ENCODE measurements at places on chromosomes 5 and 9.

DNA sequence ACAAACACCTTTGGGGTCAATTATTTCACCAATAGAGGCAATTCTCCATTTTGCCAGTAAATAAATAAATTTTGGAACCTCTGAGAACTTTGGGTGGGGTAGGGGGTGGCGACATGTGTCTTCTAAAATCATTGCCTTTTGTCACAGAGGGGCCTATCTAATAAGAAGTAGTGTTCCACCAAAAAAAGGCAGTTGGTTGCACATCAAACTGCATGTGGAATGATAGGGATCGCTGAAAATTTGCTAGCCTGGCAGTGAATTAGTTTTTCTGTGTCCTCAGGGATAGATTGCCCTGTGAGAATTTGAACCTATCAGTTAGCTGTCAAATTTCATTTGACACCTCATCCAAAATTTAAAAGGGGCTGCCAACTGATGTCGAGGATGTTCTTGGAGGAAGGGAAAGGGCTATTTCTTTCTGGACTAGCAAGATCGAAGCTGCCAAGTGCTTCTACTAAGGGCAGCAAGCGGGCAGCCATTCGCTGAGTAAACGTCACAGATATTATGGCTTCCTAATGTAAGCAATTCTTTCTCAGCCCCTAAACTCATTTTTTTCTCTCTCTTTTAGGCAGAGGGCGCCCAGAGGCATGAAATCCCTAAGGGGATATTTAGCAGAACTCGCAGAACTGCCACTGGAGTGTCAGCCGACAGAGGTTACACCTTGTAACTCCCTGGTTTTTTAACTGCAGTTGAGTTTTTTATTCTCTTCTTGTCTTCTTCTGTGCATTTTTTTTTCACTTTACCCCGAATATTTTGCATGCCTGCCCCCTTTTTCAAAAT, 2208.1 kb upstream of the WWC1 start:
- no peak for DNase-seq

DNA sequence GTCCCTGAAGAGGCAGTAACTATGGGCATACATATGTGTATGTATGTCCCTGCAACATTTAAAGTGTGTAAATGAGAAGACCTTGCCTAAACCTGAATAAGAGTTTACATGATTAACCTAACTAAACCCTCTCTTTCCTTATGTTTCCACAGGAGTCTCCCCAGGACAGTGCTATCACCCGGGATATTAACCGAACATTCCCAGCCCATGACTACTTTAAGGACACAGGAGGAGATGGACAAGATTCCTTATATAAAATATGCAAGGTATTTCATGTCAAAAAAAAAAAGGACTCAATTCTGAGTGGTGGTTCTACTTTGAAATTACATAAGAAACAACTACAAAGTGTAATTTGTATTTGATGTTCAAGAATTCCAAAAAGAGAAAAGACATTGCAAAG, 31.7 kb downstream of the GPR21 start:
- DNase-seq, result no peak

- DNase-seq, result no peak
Measured at GRCh38 chr5:24621792-24622191, 23.0 kb downstream of the CDH10 start.

DNA sequence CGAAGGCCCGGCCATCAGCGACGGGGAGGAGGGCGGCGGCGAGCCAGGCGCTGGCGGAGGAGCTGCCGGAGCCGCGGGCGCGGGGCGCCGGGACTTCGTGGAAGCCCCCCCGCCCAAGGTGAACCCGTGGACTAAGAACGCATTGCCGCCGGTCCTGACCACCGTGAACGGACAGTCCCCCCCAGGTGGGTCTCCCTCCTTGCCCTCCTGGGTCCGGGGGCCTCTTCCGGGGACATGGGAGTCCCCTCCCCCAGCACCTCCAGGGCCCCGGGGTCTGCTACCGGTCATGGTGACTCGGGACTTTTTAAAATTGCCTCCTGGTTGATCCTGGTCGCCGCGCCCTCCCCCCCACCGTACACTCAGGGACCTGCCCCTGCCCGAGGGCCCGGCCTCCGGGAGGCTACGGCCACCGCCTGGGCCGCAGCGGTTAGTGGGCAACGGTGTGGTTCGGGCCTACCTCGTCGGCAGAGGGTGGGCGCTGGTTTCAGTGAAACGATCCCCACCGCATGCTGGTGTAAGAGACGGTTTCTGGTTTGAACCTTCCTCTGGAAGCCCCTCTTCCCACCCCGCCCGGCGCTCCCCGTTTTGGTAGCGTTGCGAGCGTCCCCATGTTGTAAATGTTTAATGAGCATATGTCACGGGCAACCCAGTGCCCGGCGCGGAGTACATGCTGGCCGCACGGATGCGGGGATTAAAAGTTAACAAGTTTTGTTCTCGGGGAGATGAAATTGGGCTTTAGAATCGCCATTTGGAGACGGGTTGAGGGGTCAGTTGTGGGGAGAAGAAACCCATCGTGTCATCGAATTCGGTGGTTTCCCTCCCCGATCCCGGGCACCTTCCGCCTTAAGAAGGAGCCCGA, 1.1 kb downstream of the LARP1 start:
- DNase-seq, result no peak

GRCh38 chr5:31492869-31493268, 39.0 kb downstream of the DROSHA start:
- DNase-seq, result no peak

GRCh38 chr9:127991757-127992274, 11.0 kb upstream of the EEIG1 start:
- no peak for DNase-seq

GRCh38 chr5:78661044-78661443, 12.5 kb upstream of the LHFPL2 start:
- no peak for DNase-seq

DNA sequence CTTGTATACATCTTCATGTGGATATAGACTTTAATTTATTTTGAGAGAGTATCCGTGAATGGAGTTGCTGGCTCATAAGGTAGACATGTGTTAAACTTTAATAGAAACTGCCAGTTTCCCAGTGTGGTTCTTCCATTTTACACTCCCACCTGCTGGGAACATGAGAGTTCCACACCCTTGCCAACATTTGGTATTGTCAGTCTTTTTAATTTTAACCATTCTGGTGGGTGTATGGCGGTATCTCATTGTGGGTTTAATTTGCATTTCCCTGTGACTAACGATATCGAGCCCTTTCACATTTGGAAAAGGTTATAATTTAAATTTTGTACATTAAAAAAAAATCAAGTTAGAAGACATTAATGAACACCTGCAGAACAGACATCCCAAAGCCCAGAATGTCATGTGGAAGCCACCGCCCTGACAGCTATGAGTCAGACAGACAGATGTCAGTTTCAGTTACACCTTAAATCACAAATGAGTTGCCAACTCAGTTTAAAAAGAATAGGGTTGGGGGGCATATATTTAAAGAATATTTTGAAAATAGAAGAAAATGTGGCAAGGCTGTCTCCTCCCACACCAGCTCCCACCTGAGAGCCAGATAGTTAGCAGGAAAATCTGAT, 36.9 kb downstream of the ANKRD33B start:
- DNase-seq, result no peak

- no peak for DNase-seq
Measured at GRCh38 chr5:10507575-10508096, 56.2 kb upstream of the ANKRD33B start.

DNA sequence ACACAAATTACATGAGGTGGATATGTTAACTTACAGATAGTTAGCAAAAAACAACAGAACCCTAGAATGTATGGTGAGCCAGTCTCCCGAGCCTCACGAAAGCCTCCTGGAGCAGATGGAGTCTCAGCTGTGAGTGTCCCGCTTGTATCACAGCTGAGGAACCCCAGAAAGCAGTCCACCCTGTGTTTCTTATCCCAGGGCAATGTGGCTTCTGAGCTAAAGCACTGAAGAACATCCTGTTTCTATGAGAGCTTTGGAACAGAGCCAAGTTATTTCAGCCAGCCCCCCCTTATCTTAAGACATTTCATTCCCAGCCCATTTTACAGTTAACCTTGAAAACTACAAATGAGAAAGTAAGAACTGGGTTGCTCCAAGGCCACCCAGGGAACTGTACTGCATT, 1220.9 kb upstream of the CDH6 start:
- DNase-seq, result no peak

DNA sequence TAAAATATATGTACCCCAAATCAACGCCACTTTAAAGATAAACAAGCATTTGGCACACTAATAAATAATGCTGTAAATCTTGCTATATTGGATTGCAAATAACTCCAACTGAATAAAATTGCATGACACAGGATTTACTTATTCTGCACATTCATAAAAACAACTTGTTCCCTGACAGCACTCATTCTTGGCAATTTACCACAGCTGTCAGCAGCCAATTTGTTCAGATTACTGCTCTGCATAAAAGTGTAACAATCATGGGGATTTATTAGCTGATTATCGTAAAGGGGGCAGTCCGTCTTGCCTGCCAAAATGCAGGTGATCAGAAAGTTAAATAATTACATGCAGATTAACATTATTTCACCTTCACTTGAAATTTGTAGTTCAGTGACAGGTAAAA, 285.3 kb downstream of the SLF1 start:
- no peak for DNase-seq

GRCh38 chr5:36607838-36608783, 1.7 kb downstream of the SLC1A3 start:
- DNase-seq, result no peak

DNA sequence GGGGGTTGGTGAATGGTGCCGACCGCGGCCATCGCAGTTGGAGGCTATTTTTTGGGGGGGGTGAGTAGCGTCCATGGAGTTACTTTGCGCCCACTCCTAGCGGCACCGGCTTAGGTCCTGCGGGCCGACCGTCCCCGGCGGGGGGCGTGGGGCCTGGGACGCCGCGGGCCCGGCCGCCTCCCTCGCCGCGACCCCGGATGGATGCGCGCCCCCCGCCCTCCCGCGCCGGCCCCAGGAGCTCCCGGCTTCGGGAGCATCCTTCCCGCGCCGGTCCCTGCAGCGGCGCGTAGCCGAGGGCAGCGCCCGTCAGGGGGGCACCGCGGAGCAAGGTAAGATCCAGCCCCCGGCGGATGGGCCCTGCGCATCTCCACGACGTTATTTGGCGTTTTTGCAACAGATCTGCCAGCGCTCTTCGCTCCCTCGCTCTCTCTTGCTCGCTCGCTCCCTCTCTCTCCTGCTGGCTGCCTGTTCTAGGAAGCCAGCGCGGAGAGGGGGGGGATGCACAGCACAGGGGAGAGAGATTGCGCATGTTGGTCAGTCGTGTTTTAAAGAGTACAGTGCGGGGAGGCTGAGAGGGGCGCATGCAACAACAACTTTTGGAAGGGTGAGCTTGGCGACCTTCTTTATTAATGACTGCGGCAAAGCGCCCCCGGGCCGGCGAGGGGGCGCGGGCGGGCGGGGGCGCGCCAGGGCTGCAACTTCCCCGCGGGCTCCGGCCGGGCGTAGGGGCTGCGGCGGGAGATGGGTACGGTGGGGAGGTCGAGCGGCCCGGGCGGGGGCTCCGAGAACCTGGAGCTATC, 413 bp downstream of the JADE2 start:
- DNase-seq, result no peak

DNA sequence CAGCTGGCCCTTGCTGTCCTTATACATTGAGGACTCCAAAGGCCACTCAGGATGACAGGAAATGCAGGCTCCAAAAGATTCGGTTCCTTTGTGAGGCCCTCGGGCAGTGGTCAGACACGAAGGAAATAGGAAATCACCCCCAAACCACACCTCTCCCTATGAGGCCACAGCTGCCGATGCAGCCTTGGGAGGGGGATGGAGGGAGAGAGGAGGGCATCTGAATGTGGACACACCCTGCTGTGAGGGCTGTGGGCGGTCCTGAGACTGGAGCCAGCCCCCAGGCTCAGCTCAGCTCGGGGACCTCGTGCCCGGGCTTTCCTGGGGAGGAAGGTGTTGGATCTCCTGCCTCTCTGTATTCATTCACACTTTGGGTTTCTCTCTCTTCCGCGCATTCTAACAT, 2.7 kb upstream of the CLPTM1L start:
- no peak for DNase-seq

DNA sequence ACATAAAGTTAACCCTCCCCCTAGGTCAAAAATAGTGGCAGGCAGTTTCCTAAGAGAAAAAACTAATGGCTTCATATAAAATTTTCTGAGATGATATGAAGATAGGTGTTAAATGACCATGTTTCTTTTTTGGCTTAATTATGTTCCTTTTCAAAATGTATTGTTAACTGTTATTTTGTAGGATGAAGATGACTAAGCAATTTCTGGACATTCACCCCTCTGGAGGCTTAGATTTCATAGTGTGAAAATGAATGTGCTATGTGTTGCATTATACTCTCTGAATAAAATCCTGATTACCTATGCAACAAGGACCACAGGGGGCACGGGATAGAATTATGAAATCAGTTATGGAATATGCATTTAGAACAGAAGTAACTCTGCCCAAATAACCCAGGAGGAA, 233.5 kb downstream of the MRPS30 start:
- DNase-seq, result no peak
